ENCODE measurements at places on chromosomes 5 and 9. TPM values are rescaled to one million over a fixed set of nuclear protein-coding genes. Genes with fewer than 3 reads are reported as not detected.

FYB1 gene
- total RNA-seq = 14.9 TPM

AGXT2 gene
- 2.2 TPM for total RNA-seq

COL27A1 gene
- 12.3 TPM for total RNA-seq

CCDC171 gene
- total RNA-seq = 61.4 TPM

CD72 gene
- 2.6 TPM for total RNA-seq

NUDT12 gene
- total RNA-seq = 7.2 TPM

NIM1K gene
- 1.2 TPM for total RNA-seq

IL9 gene
- total RNA-seq = not detected

SEPTIN8 gene
- 41.2 TPM for total RNA-seq

CCL21 gene
- not detected for total RNA-seq

RUFY1 gene
- 41.9 TPM for total RNA-seq

TNC gene
- 437 TPM for total RNA-seq

ARL10 gene
- total RNA-seq = 8.9 TPM

ESM1 gene
- total RNA-seq = 13.7 TPM

GOLPH3 gene
- total RNA-seq = 99.2 TPM

PCDHB7 gene
- total RNA-seq = 3.6 TPM

- DNase-seq = peak; percentile 40
These were observed 1050.2 kb downstream of the CDH12 start for GRCh38 chr5:21802869-21803490.

DNA sequence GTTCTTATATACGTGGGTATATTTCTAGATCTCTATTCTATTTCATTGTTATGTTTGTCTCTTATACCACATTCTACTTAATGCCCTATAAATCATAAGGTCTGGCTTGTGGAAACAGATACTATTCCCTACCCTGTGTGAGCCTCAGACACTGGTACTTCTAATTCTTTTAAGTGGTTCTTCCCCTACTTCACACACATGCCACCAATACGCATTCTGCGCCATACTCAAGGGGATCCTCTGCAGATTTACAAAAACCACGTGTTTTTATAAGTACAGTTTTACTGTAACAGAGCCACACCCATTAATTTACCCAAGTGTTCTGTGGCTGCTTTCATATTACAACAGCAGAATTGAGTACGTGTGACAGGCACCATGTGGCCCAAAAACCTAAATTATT, 195.6 kb downstream of the SAXO1 start:
- DNase-seq = no peak

- no peak for DNase-seq
These were observed 83.5 kb downstream of the COL5A1 start for GRCh38 chr9:134724912-134725604.

DNA sequence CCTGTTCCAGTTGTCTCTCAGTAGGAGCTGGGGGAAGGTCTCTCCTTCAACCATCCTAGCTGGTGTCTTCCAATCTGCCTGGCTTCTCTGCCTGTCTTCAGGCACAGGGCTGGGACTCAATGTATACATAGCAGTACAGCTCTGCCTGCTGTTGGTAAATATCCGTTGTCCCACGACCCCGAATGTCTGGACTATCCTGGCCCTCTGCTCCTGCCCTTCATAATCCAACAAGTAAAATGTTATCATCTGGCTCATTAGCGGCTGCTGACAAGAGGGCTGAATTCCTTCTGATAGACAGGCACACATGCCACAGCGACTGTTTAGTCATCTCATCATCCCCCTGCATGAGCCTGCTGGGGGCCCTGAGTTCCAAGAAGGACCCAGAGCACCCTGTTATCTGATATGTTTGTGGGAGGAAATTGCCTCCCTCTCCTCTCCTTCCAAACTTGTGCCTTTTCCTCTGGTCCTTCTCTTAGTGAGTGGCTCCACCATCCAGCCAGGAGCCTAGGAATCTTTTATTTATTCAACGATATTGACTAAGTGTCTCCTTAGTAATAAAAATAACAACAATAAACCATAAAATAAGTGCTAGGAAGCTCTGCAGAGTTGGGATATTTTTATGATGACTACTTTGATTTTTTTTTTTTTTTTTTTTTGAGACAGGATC, 29.5 kb upstream of the TGFBR1 start:
- peak; percentile 55 for DNase-seq

DNA sequence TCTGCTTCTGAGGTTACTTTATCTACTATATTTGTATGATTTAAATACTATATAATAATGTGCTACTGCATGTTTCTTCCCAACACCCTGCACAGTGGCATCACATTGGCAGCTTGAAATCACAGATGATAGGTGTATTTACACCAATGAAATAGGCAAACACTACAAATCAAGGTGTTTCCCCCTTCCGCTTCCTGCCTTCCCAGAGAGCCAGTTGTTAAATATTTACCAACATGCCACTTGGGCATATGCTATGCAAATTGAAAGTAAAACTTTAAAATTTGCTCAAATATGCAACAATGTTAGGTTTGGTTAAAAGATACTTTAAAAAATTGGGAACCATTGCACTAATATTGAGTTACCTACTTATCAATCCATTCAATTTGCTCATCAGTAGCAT, 58.2 kb upstream of the SMARCA2 start:
- no peak for DNase-seq

DNA sequence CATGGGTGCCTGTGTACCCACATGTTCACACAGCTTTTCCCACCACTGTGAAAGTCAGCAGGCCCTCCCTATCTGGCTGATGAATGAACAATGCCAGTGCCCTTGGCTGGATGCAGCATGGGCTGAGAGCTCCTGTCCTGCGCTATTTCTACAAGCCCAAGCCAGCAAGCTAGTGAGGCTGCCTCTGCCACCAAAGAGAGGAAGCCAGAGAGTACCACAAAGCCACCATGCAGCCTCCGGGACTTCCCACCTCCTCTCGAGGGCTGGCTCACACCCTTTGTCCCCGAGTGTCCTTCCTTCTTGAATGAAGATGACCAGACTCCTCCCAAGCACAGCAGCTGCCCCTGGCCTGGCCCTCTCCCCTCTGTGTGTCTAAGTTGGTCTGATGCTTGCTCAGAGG, 76.5 kb downstream of the SH3PXD2B start:
- no peak for DNase-seq

GRCh38 chr5:171127314-171127713, 181.7 kb upstream of the TLX3 start:
- no peak for DNase-seq

DNA sequence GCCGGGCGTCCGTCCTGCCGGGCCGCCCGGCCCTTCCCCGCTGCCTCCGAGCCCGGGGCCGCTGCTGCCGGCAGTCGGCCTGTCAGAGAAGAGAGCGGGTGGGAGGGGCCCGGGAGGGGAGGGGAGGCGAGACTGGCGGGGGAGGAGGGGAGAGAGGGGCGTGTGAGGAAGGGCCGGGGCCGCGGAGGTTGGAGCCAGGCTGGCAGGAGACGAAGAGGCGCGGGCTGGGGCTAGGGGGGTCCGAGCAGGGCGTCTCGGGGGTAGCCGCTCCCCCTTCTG, 570 bp downstream of the CREBRF start:
- no peak for DNase-seq

DNA sequence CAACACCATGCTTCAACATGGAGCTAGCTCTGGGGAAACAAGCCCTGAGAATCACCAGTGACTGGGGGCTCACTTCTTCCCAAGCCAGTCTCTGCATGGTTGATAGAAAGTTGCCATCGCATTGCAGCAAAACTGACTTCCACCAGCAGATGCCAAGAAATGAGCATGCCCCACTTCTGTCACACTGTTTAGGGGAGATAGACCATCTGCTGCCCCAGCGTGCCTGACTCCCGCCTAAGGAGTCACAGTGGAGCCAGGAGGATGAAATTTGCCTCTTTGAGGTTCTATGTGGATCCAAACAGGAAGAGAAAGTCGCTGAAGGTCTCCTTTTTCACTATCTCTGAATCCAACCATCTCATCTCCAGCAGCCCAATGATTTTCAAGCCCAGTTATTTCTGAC, 116.7 kb upstream of the SLIT3 start:
- no peak for DNase-seq

- no peak for DNase-seq
These were observed 17.2 kb downstream of the STARD4 start for GRCh38 chr5:111495159-111495558.

- DNase-seq = no peak
These were observed 102.2 kb upstream of the GNA14 start for GRCh38 chr9:77750284-77750683.

DNA sequence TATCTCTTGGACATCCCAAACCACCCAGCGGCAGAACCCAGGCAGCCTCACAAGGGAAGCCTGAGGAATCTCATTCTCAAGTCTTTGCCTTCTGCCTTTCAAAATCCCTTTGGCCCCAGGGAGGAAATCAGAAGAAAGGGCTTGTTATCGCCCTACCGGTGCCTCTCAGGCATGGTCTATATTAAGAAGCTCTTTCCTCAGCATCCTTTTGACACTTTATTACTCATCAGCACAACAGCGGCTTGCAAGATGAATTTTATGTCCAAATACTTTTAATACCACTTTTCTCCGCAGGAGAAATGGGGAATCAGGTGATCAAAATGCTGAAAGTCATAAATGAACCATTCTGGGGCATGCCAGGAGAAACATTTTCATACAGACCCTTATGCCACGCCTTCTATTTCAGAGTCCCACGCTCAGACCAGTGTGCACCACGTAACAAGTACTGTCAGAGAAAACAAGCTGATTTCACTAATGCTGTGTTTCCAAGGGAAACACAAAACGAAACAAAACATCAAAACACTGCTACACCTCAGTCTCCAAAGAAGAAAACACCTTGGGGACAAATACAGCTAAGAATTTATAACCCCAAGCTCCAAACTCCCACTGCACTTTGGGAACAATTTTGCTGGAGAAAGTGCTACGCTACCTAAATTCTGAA, 30.0 kb downstream of the RAPGEF1 start:
- peak; percentile 50 for DNase-seq

- no peak for DNase-seq
These were observed 75.0 kb upstream of the FCN1 start for GRCh38 chr9:134992755-134993124.

DNA sequence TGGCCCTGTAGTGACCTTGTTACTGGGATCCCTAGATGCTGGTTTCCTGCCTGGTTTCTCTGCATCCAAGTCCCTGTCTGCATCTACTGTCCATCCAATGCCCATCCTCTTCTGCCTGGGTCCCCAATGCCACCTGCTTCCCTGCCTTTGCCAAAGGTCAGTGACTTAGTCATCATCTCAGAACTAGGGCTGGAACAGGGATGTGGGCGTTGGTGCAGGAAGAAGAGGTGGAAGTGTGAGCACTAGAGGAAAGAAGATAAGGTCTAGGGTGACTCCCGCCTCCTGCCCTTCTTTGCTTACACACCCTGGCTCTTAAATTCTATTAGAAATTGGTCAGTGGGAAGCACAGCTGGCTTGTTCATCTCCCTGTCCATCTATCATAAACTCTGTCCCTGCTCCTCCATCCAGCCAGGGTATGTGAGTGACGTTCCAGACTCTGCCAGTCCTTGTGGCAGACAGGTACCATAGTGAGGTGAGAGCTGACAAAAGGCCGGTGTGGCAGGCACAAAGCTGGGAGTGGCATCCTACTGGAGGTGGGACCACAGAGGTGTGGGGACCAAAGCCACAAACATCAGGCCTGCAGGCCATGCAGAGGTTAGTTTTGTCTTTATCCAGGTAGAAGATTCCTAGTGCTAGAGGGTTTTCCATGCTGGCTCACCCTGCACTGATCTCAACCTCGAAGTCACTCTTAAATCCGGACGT, 9.2 kb downstream of the PTPN3 start:
- no peak for DNase-seq

DNA sequence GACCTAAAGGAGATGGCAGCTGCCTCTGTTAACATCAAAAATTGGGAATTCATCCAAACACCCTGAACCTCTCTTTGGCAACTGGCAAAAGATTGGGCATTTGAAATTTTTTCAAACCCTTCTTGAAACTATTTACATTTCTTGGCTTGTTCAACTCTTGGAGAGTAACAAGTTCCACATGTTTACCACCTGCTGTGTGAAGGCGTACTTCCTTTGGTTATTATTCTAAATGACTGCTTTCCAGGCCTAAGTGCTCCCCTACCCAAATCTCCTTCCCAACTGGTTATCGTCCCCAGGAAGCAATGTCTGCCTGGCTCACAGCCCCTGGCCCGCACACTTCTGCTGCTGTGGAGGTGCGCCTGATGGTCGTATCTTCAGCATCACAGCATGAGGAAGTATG, 422.7 kb downstream of the DMAC1 start:
- no peak for DNase-seq

- DNase-seq = no peak
These were observed 87.4 kb upstream of the CD180 start for GRCh38 chr5:67283988-67284487.

DNA sequence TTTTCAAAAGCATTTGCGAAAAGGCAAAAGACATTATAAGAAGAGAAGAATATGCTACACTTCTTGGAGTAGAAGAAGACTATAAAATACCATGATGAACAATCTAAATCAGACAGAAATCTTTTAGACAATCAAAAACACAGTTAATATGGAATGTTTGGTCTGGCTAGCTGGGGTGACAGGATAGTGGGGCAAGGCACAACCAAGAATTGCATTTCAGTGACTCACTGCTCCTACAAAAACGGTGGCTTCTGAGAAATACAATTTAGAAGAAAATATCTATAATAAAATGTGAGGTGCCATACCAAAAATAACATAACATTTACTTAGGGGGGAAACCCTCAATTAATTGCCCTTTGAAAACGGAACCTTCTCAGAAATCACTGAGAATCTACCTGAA, 363.4 kb downstream of the NPR3 start:
- no peak for DNase-seq

- peak; percentile 70 for DNase-seq
These were observed 38.1 kb upstream of the TUSC1 start for GRCh38 chr9:25716220-25716872.

GRCh38 chr5:91541696-91542095, 158.6 kb upstream of the ARRDC3 start:
- no peak for DNase-seq

GRCh38 chr5:132233081-132233480, 5.4 kb upstream of the P4HA2 start:
- no peak for DNase-seq

DNA sequence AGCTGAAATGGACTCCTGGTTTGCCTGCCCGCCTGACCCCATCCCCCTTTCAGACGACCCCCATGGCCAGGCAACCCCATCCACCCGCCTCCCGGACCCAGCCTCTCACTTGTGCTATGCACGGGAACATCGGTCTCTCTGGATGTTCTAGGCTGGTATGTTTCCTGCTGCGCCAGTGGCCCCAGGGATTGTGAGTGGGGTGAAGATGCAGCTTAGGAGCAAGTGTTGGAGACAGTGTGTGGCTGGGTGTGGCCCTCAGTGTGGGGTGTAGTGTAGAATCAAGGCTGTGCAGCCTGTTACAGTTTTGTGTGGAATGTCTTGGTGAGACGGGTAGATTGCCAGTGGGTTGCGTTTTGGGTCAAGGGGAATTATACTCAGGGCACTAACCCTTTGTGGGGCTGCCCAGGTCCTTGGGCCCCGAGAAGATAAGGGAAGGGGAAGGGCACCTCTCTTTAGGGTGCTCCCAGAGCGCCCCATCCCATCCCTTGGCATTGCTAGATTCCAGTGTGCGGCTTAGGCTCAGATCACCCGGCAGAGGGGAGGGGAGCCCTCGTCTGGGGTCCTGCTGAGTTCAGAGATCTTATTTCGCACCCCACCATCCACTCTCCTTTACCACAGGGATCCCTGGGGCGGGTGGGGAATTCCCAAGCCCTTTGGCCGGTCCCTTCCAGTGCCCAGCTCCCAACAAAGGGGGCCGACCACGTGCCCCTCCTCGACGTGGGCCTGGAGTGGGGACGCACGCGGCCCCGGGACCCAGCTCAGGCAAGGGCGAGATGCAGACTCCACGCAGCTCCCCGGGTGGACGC, 4.6 kb downstream of the IER5L start:
- DNase-seq = peak; percentile 36
